Activated T-helper 1 cell treated with anti-CD3 and anti-CD28 coated beads, Interleukin-2, amount 50 U/mL, for 16 hours (primary cell): ENCODE measurements at places on chromosomes 16 and 17.
A peak's percentile ranks its signal among the peaks of the same experiment; 100 is the strongest.

- DNase-seq = no peak
Measured at GRCh38 chr17:15341385-15341849, at the start of gene TEKT3. Gene TEKT3, minus strand, starts transcription at chr17:15341597. Its CDS starts 10,012 bp downstream, at chr17:15331585.

DNA sequence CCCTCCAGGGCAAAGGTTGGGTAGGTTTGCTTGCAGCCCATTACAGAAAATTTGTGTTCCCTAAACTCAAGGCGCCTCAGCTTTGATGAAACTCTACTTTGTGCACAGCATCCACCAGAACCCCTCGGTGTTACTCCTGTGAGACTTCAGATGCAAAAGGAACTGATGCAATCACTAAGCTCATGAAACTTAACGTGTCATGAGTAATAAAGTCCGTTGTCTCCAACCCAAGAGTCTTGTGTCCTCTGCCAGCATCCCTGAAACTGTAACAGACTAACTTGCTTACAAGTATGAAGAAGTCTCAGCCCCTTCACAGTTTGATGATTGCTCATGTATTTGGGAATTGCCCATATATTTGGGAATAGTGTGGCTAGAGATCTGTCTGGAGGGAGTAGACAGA is 74.8 kb upstream of the MARCHF10 start:
- DNase-seq = no peak

- DNase-seq = no peak
Measured at GRCh38 chr17:29179232-29180033, 765 bp downstream of the MYO18A start.

- no peak for DNase-seq
Measured at GRCh38 chr17:81821603-81822311, 11.3 kb downstream of the MCRIP1 start.

DNA sequence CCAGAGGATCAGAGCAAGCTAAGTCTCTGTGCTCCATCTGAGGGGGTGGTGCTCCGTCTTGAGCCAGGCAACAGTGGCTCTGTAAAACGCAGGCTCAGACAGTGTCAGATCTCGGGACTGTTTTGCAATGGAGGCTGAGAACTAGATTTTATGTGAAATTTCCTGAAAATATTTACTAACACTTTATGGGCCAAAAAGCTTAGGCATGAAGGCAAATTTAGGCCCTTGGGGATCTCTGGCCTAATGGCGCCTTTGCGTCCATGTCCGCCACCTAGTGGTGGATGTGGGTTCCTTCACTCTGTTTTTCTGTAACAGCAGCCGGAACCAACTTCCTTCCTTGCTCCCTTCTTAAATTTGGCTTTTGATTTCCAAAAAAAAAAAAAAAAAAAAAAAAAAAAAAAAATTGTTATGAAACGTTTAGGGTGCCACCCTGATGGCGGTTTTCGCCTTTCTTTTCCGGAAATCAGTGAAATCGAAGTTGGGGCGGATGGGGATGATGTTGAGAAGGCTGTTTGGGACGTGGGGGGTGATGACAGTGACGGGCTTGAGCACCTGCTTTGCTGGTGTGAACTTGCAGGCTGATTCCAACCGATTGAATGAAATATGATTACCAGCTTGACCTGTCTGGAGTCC is 14.0 kb upstream of the ELAC2 start:
- peak; percentile 15 for DNase-seq

- no peak for DNase-seq
Measured at GRCh38 chr17:56316604-56317003, 163.3 kb downstream of the ANKFN1 start.
